ENCODE measurements at places on chromosomes 12 and 14.
A peak's percentile ranks its signal among the peaks of the same experiment; 100 is the strongest.

DNA sequence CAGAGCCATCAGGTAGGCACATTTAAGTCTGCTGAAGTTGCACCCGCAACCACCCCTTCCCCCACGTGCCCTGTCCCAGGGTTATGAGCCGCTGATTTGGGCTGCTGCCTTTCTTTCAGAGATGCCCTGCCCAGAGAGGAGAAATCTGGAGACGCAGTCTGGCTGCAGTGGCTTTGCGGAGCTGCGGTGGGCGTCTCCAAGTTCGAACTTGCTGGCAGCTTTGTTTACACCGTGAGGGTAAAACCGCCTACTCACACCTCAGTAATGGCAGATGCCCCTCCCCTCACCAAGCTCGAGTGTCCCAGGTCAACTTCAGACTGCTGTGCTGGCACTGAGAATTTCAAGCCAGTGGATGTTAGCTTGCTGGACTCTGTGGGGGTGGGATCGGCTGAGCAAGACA, 14.7 kb downstream of the PTCSC3 start:
- DNase-seq = peak; percentile 30

DNA sequence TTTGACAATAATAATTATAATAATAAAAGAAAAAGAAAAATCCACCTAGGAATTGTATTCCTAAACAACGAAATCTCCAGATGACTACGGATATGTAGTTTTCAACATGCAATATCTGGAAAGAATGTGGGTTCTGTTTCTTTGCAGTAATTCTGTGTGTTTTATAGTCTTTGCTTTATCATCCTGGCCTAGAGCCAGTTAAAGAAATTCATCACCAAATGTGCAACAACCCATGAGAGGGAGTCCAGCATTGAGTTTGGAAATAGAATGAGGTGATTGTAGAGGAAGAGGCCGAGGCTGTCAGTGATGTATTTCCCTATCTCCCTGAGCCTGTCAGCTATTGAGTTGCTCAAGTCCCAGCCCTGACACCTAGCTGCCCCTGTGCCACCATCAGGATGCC, 200.5 kb upstream of the DCN start:
- DNase-seq = no peak

DNA sequence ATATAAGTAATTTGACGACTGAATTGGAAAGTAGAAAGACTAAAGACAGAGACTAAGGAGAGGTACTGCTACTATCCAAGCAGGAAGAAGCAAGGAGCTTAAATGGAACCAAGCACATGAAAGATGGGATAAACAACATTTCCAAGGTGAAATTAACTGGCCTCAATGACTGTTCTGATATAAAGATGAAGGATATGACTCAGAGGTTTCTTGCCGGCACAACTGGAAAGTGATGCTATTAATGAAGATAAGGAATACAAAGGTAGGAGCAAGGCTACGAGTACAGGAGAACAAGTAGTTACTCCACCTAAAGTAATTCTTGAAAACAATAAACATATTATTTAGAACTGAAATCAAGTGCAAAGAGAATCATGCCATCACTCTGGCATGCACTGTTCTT, 6.4 kb downstream of the SNX6 start:
- DNase-seq = no peak

DNA sequence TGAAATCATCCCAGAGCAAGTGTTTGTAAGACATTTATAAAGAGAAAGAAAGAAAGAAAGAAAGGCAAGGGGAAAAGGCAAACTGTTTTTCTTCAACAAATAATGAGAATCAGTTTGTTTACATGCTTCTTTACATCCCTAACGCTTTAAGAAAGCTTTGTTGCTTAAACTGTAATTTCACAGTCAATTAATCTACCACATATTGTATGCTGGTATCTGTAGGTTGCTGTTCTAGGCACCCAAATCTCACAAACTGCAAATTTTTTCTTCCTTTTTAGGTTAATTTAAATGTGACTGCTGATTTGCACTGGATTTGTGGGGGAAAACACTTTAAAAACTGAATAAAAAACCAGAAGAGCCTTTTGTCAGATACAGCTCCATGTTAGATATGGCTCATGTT, 384.2 kb downstream of the ATP23 start:
- DNase-seq = no peak

- DNase-seq = no peak
Observed at GRCh38 chr12:47954058-47954457, 9.3 kb upstream of the TMEM106C start.

DNA sequence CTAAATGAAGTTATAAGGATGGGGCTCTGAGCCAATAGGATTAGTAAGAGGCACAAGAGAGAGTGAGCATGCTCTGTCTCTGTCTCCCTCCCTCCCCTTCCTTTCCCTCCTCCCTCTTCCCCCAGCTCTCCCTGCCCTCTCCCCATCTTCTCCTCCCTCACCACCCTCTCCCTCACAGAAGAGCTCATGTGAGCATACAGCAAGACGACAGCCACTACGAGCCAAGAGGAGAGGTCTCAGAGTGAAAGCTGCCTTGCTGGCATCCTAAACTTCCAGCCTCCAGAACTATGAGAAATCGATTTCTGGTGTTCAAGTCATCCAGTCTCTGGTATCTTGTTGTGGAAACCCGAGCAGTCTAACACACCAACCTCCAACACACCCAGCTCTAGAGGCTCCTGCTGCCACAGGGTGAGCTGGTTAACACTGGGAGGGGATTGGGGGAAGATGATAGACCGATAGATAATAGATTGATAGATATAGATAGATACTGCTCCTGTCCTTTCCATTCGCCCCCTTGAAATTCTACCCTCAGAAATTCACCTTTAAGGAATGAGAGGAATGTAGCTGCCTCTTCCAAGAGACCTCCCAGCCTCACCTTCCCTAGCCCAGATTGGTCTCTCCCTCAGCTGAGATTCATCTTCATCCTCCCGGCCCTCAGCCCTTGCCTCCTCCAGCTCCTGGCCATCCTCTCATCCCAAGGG, 25.8 kb upstream of the ACTN1 start:
- no peak for DNase-seq

DNA sequence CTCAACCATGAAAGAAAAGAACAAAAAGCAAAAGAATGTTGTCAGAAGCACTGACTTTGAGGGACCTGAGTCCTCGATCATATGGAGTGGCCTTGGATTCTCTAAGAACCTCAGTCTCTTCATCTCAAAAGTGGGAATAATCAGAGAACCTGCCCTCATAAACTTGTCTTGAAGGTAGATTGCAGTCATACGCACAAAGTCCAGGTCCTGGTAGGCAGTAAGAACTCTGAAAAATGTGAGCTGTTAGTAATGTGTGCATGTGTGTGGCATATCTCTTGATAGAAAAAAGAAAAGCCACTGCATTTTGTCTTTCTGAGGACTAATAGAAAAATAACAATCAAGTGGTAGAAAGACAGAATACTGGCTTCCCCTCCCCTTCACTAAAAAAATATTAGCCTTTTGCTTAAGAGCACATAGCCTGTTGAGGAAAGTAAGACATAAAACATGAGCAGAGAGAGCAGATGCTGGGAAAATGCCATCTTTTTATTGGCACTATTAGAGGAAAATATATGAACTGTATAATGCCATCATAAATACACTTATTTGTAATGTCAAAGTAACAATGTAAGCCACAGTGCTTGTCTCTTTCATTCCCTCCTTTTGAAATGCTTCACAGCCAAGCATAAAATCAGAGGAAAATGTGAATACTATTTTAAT, 205.1 kb upstream of the TBX3 start:
- DNase-seq = no peak

DNA sequence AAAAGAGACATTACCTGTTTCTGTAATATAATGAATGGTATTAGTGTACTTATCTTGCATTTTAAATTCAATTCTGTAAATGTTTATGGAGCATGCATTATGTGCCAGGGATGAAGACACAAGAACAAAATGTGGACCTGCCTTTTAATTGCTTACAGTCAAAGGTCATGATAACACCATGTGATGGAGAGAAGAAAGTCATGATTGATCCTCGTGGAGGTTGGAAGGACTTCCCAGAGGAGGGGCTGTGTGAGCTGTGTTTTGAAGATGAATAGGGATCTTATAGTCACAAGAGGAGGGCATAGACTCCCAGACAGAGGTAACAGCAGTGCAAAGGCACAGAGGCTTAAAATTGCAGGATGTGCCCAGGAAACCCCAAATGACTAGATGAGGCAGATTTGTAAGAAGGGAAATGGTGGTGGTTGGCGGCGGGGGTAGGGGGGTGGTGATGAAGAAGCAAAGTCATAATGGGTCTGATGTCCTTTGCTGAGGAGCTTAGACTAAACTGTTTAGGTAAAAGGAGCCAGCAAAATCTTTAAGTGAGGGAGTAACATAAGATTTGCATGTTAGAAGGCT, 151.5 kb downstream of the PRKCH start:
- no peak for DNase-seq

DNA sequence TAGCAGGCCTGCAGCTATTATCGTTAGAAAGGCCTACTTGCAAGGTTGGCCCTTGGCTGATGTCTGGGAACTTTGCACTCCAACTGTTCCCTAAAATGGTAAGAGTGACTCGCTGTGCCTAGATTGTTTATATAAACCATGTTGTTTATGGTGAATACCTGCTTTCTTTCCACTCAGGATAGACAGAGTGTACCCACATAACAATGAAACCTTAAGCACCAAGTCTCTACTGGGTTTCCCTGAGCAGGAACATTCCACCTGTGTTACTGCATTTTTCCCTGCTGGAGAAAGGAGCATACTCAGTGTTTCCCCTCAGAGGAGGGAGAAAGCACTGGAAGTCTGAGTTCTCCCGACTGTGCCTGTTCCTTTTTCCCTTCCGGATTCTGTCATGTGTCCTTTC, 32.8 kb downstream of the ERP29 start:
- no peak for DNase-seq

DNA sequence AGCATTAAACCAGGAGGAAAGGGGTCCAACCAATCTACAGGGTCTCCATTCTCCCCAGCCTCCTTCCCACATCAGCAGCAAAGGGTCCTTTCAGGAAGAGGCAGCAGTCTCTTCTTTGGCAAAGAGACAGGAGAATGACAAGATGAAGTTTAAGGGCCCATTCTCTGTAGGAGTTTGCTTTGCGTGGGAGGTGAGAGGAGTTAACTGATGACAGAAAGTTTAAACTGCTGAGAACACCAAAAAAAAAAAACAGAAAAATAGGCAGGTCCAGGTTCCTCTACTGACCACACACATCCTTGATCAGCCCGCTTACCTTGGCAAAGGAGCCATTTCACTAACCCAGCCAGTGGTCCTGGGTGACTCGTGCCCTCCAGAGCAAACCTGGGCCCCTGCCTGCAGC, 5.7 kb downstream of the SLC6A13 start:
- DNase-seq = no peak

Measured in WTC11 (cell line).